ENCODE measurements at places on chromosomes 4 and X.

GRCh38 chr4:2269206-2269531 is 7.3 kb upstream of the MXD4 start:
- DNase-seq = no peak

- no peak for DNase-seq
Measured at GRCh38 chr4:70849291-70849690, 9.6 kb upstream of the GRSF1 start.

- no peak for DNase-seq
Measured at GRCh38 chrX:34917146-34917545, 25.4 kb upstream of the FAM47B start.

DNA sequence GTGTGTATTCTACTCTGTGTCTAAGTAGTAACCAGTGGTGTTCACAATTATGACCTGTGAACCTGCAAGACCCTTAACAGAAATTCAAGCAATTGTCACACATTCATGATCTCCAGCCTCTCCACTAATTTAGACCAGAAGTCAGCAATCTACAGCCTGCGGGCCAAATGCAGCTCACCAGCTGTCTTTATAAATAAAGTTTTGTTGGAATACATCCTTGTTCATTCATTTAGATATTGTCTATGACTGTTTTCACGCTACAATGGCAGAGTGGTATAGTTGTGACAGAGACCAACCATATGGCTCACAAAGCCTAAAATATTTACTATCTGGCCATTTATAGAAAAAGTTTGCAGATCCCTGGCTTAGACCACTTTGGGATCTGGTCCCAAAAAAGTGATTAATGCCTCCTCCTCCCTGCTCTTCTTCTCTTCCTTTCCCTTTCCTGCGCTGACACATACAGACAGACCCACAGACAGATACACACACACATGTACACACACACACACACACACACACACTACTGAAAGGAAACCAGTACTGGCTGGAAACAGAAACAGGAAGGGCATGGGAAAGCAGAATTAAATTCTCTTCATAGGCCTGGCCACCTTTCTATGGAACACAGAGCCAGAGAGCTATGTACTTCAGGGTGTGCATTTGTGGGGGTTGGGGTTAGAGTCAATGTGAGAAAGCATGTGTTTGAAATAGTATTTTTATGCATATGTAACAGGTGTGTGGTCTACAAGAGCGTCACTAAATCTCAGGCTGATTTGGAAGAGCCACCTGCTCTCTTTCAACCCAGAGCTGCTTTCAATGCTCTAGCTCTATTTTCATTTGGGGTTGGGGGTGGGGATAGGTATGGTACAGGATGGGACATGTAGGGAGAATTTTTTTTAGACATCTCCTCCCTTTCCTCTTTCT is 49.7 kb upstream of the TMEM164 start:
- no peak for DNase-seq

GRCh38 chr4:17577665-17578481 is 875 bp downstream of the LAP3 start:
- no peak for DNase-seq

All from osteocyte (in vitro differentiated cells).